ENCODE measurements at places on chromosomes 6 and 20.

DNA sequence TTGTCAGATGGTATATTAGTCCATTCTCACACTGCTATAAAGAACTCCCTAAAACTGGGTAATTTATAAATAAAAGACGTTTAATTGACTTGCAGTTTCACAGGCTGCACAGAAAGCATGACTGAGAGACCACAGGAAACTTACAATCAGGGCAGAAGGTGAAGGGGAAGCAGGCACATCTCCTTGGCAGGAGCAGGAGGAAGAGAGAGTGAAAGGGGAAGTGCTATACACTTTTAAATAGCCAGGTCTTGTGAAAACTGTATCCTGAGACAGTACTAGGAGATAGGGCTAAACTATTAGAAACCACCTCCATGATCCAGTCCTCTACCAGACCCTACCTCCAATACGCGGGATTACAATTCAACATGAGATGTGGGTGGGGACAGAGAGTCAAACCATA, 193.9 kb upstream of the KCNG1 start:
- DNase-seq, result no peak

GRCh38 chr6:73308712-73309534, 45.2 kb downstream of the DPPA5 start:
- DNase-seq, result no peak

DNA sequence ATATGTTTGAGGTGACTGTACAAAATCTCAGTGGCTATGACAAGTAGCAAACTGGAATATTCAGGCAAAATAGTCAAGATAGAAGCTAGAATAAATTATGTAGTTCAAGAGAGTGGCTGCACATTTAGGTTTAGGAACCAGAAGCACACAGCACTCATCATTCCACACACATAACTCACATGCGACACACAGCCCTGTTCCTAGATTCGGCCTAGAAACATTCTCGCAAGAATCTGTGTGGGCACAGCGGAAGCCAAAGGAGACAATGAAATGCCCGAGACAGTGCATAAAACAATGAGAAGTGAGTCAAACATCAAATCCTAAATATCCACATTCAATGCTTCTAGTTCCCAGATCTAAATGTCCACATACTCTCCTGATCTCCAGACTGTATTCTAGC, 9.5 kb upstream of the SUPT3H start:
- no peak for DNase-seq

- DNase-seq, result no peak
These were observed 3.7 kb upstream of the TAF8 start for GRCh38 chr6:42046464-42047212.

DNA sequence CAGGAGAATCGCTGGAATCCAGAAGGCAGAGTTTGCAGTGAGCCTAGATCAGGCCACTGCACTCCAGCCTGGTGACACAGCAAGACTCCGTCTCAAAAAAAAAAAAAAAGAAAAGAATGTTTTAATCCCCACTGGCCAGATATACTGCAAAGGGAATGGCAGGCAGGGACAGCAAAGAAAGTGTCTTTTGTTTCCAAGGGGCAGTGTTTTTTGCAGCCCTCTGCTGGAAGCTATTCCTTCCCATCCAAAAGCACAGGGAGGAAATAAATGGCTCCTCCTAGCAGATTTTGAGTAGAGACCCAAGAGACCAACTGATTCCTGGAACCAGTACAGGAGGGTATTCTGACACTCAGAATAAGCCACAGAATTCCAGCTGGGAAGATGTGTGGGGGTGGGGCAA, 112.5 kb upstream of the STMND1 start:
- DNase-seq, result no peak

DNA sequence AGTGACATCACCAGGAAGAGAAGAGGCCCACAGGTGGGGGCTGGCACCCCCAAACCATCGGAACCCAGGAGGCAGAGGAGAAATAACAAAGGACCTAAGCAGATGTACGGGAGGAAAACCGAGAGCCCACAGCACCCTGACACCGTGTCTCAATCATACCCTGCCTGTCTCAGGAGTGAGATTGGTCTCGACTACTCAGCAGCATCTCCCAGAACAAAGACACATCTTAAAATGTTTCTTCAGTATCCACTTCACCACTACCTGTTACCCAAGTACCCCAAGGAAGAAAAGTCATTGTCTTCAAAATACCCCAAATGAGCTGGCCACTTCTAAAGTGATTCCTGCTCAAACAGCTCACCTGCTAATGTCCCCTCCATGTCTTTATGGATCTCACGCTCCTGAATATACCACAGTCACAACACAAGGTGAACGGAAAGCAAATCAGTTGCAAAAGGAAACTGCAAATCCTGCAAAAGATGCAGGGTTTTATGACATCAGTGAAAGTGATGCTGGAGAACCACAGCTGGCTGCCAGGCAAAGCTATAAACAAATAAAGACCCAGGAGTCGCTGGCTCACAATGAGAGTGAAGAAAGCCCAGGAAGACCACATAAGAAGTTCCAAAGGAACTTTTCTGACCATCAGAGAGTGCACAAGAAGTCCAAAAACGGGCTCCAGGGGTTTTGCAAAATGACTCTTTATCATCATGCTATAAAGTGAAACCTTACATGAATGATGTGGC, 44.1 kb downstream of the PREX1 start:
- no peak for DNase-seq

GRCh38 chr6:122859676-122860075, 70.6 kb downstream of the SMPDL3A start:
- no peak for DNase-seq

- DNase-seq, result no peak
These were observed 926 bp downstream of the PEX3 start for GRCh38 chr6:143451531-143451930.

DNA sequence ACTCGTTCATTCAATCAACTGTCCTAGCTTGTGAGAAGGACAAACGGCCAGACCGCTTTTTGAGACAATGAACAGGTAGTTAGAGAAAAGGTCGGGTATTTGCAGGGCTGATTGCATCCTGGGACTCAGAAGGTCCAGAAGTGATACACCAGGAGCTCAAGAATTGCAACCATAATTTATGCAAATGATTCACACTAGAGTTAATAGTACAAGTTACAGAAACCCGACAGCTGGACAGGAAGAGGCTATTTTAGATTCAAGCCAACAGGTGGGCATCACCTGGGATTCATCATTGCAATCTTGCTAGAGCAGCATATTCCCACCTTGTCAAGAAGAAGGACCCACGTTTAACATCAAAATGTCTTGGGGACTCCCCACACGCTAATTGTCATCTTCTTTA, 83.5 kb downstream of the TNFAIP3 start:
- no peak for DNase-seq

DNA sequence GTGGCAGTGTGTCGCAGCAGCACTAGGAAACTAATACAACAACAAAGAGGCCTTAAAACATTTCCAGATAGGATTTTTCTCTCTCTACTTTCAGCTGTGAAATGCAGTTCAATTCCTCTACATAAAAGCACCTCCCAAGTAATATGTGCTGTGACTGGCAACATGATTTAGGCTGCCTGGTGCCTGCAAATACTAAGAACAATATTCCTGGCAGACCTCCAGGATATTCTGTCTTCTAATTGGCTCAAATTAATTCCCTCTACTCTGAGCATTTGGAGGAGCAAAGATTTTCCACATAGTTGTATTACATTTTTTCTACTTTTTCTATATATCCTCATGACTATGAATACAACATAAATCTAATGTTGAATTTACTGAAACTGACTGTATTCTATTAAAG, 33.2 kb downstream of the SCGN start:
- DNase-seq, result no peak

GRCh38 chr6:15089569-15090144, 156.2 kb upstream of the JARID2 start:
- no peak for DNase-seq

Measured in NCI-H2171 (cell line).